ENCODE measurements at places on chromosomes 1 and 21.

GRCh38 chr1:236869911-236870310 is 74.8 kb downstream of the MTR start:
- DNase-seq, result no peak

- DNase-seq, result no peak
Measured at GRCh38 chr1:56501888-56502287, 77.5 kb downstream of the PLPP3 start.

DNA sequence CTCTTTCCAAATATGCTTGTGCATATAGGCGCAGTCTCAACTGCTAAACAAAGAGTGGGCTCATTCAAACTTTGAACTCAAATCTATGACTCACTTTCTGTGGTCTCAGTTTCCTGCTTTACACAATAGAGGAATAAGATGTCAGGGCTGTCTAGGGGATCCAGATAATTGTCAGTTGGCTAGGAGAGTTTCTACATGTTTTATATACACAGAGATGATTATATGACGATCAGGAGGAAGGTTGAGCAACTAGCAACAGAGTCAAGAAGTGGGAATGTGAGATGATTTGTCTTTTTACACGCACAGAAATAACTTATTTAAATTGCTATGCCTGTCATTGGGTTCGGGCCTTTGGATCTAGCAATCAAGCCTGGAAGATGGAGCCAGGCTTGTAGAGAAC is 299.4 kb upstream of the LYPLAL1 start:
- no peak for DNase-seq

DNA sequence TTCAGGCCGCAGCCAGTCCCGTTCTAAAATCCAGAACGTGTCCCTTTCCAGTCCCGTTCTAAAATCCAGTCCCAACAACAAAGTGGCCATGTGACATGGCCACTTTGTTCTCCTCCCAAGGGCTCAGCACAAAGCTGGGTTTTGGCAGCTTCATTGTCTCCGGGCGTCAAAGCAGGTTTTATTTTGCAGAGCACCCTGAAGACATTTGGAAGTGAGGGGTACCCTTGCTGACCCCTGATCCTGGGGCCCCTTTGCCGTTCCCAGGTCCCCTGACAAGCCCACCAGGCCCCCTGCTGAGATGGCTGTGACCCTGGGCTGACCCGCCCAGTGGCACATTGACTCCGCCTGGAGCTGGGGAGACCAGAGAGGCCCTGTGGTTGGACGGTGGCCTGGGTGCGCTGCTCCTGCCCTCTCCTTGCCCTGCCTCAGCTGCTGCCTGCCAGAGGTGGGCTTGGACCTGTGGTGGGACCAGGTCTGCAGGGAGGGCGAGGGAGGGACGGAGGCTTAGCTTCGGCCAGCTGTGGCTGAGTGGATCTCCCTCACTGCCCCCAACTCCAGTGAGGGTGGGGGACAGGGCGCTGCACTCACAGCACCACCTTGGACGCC is 4.3 kb downstream of the PFKL start:
- DNase-seq, result no peak

DNA sequence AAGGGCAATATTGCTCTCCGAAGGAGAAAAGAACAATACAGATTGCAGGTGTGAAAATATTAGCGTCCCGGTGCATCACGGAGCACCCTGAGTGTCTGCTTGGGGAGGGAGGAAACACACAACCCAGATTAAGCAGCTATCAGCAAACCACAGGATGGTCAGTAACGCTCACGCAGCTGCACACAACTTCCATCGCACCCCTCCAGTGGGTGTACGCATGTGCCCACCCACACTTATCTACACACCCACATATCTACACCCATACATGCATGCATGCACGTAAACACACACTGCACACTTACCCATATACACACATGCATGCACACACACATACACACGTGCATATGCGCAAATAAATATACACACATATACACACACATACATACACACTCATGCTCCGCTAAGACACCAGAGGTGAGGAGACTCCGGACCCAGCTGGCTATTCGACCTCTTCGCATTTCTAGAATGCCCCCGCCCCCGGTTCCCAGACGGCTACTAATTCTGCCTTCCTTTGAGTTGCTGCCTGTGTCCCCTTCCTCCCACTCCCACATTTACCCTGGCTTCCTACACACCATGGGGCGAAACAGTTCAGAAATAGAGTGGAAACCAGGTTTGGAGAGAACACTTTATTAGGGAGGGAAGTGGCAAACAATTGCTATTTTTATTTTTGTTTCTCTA is 26.2 kb downstream of the ITPKB start:
- no peak for DNase-seq

- DNase-seq, result no peak
Measured at GRCh38 chr21:46091631-46092025, 6.3 kb upstream of the COL6A2 start.

- no peak for DNase-seq
Measured at GRCh38 chr1:108533351-108534083, 26.4 kb upstream of the EEIG2 start.

DNA sequence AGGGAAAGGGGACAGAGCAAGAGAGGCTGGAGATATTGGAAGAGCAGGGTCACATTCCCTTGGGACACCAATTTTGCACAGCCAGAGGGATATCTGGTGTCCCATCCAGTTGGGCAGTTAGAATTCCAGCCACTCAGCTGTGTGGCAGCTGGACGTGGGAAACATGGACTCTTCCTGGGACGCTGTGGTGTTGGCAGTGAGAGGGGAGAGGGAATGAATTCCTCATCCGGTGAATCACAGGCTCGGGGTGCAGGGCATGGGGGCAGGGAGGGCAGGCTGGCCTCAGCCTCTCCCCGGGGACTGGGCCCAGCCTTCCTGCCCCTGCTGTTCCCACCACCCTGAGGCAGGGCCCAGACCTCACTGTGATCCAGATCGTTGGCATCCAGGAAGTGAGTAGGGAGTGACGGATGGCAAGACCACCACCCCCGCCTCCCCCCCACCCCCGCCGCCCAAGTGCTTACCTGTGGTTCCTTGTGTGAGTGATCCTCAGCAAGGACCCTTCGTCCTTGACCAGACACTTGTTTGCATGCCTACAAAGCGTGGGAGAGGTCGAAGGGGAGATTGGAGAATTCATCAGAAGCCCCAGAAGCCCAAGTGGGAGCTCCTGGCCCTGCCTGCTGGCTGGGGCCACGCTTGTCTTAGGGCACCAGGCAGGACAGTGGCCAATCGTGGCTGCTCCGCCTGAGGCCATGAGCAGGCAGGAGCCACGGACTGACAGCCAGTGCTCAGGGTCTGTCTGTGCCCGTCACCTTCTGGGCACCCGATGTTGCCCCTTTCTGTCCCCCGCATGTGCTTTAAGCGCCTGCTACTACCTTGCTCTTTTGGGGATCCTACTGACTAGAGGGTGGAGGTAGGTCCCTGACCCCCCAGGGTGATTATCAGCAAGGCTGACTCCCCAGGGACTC is 8.7 kb downstream of the WNT3A start:
- DNase-seq, result peak; percentile 8

DNA sequence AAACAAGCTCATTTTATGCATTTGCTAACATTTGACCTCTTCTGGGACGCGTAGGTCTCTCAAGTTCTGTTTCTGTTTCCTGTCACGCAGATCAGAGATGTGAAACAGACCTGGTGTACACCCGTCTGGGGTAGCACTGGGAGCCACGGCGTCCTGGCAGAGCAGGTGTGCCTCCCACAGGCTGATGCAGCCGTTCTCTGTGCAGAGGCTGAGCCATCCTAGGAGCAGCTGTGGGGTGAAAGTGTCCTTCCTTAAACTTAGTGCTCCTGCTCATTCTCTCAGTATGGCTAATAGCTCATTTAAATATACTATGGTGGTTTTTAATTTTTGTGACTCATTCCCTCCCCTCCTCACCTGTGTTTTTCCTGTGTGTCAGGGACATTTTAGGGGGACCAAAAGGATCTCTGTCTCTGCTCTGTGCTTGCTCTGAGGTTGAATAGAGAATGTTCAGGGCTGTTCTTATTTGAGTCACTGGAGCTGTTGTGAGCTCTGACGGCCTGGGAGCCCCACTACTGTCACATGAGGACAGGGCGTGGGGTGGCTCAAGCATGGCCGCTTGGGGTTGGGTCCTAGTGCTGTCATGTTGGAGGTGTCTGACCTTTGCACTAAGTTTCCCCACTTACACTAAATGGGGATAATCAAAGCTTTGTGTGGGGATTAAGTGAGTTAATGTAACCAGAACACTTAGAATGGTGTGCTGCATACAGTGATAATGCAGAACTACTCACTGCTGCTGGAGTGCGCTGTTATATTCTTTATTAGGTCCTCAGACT is 43.0 kb downstream of the GALNT2 start:
- DNase-seq, result no peak

DNA sequence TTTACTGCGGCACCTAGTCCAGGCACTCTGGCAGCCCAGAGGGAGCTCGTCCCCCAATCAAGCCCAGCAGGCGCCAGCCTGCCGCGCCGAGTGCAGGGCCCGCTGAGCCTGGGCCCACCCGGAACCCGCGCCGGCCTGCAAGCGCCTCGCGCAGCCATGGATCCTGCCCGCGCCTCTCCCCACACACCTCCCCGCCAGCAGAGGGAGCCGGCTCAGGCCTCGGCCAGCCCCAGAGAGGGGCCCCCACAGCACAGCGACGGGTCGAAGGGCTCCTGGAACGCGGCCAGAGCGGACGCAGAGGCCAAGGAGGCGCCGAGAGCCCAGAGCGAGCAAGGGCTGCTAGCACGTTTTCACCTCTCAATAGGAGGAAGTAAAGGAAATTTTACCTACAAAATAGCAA is 767.0 kb downstream of the MRPL39 start:
- DNase-seq, result no peak

DNA sequence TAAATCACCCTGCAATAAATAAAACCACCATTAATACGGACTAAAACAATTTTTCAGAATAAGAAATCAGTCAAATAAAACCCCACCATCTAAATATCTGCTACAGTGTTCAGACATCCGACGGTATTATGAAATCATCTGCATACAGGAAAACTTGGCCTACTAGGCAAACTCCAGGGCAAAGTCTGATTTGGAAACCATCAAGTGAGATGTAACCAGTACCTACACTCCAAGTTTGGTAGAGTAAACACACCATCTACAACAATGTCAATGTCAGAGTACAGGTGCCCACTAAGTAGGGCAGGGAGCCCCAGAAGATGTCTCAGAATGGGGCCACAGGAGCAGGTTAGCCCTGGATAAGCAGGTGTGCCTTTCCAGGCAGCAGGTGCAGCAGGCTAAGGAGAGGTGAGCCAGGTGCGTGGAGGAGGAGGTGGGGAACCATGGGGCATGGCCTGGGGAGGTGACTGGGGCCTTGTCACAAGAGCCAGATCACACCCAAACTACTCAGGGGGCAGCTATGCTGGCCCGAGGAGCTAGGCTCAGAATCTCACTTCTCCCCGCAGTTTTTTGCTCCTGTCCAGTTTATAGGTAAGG is 59.6 kb downstream of the CAPZB start:
- DNase-seq, result no peak

DNA sequence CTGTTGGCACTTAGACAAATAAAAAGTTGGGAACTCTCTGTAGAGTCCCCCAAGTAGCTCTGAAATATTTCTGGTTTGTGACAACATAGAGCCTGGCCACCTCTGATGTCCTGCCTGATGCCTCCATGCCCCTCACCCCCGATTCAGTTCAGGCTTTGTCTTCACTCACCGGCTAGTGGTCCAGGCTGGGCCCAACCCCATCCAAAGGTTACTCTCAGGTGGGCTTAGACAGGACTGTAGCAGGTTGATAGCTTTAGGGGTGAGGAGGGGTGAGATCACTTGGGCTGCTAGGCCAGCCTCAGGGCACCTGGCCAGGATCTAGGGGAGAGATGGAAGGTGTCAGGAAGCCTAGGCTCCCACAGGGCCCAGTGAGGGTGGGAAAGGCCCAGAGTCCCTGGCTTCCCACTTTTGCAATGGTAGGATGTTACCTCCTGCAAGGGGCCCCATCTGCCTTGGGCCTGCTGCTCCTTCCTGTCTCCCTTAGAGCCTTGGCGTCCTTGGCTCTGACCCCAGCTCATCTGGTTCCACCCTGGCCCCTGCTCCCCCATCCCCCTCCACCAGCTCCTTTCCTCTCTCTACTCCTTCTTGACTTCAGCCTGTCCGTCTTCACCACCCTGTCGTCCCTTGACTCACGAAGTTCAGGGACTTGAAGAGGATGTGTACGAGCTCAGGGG is 6.7 kb downstream of the EPS8L3 start:
- DNase-seq, result no peak

DNA sequence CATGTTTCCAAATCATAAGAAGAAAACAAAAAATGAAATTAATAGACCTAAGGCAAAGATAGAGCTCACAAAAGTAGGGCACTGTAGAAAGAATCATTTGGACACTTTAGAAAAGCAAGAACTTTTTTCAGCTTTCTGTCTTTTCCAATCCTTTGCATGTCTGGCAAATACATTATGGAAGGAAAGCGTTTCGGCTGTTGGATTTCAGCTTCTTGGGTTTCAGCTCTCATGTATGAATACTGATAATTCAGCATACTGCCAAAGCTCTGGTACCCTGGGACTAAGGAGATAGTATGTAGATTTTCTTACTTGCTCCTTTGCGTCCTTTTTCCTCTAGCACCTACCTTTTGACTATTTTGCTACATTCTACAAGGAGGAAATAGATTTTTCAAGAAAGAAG is 375.9 kb downstream of the BRINP3 start:
- DNase-seq, result no peak

All from gastrocnemius medialis (tissue), 4 donors.